ENCODE measurements at places on chromosomes 7 and 10.

GRCh38 chr10:88974446-88975376 lies 15.9 kb upstream of the FAS start:
- DNase-seq: no peak

GRCh38 chr10:132827861-132828539 lies 42.1 kb upstream of the NKX6-2 start:
- no peak for DNase-seq

DNA sequence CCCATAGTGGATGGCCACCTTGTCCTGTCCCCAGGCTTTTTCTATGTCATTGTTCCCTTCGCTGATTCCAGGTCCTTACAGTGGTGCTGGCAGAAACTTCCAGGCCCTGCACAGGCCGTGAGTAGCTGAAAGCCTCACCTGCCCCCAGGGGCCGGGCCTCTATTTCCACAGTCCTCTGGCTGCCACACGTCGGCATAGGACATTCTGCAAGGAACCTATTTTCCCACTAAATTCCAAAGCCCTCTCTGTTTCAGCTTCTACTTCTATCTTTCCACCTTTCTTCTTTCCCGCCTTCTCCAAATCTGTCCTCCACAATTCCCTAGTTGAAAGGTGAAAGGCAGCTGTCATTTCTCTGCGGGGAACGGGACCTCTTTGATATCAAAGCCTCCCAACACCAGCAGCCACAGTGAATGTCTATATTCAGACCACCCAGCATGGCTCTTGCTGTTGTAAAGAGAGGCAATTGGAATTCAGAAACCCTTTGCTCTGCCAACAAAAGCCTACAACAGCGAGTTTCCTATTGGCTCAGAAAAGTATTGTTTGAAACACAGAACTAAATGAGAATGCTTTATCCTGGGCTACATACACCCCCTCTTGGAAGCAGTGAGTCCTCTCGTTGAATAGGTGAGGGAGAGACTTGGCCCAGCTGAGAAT lies 607.7 kb downstream of the GALNT17 start:
- DNase-seq: no peak

DNA sequence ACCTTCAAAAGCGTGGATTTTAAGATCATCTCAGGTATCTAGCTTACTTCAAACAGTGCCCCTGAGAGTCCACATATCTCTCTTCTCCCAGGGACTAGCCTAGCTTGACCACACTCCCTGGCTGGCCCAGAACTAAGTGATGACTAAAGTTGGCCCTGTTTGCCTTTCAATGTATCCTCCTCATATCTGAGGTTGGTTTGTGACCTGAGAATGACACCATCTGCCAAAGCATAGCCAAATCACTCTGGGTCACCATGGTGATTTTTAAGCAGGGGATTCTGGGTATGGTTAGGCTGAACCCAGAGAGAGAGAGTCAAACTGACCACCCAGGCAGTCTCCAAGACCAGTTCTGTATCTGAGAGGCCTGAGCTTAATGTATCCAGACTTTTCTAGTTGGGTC lies 16.2 kb downstream of the CNNM1 start:
- no peak for DNase-seq

GRCh38 chr7:107564553-107565298 lies 955 bp downstream of the DUS4L start:
- peak; percentile 6 for DNase-seq

- no peak for DNase-seq
Measured at GRCh38 chr7:156566812-156567549, 73.6 kb upstream of the RNF32 start.

DNA sequence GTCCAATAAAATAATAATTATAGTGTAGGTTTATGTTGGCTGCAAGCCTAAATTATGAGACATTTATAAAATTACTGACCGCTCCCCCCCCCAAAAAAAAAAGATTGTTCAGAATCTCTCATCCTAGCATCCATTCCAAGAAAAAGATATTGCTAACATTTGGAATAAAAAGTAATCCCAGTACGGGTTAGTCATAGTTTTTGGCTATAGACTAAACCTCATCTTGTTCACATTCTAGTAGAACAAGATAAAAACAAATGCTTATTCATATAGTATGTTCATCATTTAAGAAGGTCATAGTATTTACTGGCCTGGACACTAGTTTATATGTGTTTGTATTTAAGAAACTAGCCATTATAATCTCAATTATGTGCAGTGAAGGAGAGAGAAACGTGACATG lies 44.0 kb downstream of the ADK start:
- no peak for DNase-seq

- DNase-seq: no peak
Measured at GRCh38 chr7:94031865-94032264, 27.7 kb upstream of the BET1 start.

- no peak for DNase-seq
Measured at GRCh38 chr10:84390364-84390763, 62.0 kb downstream of the CCSER2 start.

- no peak for DNase-seq
Measured at GRCh38 chr7:37093257-37093656, 355.4 kb downstream of the ELMO1 start.

- DNase-seq: no peak
Measured at GRCh38 chr10:82091413-82091812, 216.4 kb downstream of the NRG3 start.

- DNase-seq: no peak
Measured at GRCh38 chr7:26549281-26549944, 257.8 kb downstream of the SNX10 start.

DNA sequence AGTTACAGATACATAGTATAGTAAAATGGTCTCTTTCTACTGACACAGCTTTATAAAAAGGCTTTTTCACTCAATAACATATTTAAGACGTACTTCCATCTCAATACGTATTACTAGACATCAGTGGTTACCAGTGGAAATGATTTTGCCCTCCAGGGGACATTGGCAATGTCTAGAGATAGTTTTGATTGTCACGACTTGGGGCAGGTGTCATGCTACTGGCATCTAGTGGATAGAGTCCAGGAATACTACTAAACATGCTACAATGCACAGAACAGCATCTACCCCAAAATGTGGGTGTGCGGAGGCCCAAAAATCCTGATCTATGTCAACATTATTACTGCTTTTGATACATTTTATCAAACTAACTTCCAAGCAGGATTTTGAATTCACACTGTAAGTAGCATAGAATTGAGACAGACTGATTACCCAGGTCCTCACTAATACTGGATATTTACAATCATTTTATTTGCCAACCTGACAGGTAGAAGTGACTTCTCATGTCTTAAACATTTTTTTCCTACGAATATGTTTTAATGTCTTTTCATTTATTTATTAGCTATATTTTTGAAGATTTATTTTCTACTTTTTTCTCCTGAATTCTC lies 53.8 kb downstream of the HGF start:
- no peak for DNase-seq

DNA sequence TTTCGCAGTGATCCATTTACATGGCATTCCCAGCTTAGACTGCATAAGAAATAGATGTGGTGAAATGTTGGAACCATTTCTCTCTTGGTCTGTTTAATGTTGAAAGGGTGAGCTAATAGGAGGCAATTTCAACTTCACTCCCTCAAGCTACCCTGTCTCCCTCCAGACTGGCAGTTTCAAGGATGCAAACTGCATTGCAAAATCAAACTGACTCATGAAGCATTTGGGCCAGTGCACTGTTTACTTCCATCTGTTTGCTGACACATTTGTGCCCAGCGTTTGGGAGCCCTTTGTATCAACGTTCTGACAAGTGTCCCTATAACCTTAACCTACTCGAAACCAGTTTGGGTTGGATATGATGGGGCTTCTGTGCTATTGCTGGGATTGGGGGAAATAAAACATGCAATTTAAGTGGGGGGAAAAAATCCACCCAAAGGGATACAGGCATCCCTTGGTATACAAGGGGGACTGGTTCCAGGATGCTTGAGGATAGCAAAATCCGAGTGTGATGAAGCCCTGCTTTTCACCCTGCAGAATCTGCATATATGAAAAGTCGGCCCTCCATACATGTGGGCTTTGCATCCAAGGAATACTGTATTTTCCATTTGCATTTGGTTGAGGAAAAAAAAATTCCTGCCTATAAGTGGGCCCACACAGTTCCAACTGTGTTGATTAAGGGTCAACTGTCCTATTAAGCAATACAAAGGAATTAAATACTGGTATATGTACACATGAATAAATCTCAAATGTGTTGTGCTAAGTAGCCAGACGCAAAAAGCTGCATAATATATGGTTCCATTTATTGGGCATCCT lies 15.6 kb downstream of the RHEB start:
- peak; percentile 61 for DNase-seq

DNA sequence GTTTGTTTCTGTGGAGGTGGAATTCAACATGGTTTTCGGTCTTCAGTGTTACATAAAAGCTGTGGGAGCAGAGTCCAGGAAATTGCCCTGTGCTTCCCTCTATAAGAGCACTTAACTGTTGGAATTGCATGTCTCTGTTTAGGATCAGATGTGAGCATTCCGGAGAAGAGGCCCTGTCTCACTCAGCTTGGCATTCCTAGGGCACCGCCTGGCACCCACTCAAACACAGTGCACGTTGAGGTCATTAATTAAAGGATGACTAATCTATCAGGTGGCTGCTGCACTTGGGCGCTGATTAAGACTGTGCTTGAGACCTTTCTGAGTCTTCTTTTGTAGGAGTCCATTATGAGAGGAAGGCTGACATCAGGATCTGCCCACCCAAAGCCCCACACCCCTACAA lies 82.8 kb upstream of the VIPR2 start:
- DNase-seq: no peak

DNA sequence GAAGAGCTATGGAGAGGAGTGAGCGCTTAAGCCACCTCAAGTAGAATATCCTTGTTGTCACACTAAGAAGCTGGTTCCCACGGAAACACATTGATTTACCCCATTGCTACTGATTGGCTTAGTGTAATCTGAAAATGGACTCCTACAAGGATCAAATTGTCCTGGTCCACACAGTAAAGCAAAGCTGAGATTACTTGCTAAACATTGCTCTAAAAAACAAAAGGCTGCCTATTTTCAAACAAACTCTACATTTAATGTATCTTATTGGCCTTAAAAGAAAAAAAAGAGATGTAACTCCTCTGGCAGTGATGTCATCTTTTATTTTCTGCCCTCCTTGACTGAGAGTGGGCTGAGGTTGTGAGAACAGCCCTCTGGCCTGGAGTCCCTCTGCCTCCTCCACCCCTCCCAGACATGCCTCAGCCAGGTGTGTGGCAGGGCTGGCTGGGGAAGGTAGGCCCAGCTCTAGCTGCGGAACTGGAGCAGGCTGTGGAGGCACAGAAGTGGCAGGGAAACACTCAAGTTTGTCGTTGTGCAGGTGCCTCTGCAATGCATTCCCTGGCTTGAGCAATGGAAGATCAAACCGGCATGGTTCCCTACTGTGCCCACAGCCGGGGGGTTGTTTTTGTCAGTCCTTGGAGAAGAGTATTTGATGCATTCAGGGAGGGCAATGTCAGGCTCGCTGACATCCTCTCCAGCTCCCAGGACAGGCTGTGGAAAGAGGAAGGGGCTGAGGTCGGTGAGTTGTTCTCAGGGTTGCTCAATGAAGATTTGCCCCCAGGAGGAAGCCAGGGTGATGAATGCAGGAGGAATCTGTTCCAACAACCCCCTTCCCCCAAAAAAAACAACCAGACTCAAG lies 9.1 kb downstream of the KLF6 start:
- peak; percentile 77 for DNase-seq

- DNase-seq: no peak
Measured at GRCh38 chr7:104845557-104845956, 168.4 kb upstream of the KMT2E start.

GRCh38 chr10:105759669-105760068 lies 1118.6 kb downstream of the SORCS3 start:
- no peak for DNase-seq

GRCh38 chr10:129400426-129400825 lies 66.6 kb upstream of the MGMT start:
- no peak for DNase-seq

- DNase-seq: no peak
Measured at GRCh38 chr7:72405871-72406270, 6.3 kb downstream of the CALN1 start.

DNA sequence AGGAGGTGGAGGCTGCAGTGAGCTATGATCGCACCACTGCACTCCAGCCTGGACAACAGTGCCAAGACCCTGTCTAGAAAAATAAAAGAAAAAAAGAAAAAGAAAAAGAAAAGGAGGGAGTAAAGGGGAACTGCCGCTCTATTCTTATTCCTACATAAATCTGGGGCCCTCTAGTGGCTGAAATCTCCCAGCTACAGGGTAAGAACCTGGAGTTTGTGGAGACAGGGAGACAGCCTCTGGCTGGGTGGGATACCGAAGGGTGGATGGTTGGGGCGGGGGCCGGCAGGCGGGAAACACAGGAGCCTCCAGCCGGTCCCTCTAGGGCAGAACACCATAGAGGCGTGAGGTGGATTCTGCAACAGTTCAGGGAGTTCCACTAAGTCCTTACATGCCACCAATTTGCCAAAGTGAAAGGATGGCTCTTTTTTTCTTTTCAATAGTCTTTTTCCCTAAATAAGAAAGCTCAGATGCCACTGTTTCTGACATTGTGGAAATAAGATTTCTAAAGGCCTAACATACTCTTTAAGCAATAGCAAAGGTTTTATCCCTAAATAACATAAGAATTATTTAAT lies 117.3 kb downstream of the SVIL start:
- peak; percentile 5 for DNase-seq

- DNase-seq: no peak
Measured at GRCh38 chr7:25802473-25802872, 349.5 kb upstream of the NFE2L3 start.

- no peak for DNase-seq
Measured at GRCh38 chr10:121352231-121352855, 245.9 kb downstream of the FGFR2 start.

- DNase-seq: no peak
Measured at GRCh38 chr10:123563994-123564393, 102.2 kb upstream of the GPR26 start.

DNA sequence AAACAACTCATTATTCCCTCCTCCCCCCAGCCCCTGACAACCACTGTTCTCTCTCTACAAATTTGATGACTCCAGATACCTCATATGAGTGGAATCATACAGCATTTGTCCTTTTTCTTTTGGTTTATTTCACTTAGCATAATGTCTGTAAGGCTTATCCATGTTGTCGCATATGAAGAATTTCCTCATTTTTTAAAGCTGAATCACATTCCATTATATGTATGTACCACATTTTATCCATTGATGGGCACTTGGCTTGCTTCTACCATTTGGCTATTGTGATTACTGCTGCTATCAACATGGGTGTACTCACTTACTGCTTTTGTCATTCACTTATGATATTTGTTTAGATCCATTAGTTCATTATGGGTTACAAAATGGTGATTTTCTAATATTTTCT lies 112.8 kb downstream of the BUB3 start:
- DNase-seq: no peak

DNA sequence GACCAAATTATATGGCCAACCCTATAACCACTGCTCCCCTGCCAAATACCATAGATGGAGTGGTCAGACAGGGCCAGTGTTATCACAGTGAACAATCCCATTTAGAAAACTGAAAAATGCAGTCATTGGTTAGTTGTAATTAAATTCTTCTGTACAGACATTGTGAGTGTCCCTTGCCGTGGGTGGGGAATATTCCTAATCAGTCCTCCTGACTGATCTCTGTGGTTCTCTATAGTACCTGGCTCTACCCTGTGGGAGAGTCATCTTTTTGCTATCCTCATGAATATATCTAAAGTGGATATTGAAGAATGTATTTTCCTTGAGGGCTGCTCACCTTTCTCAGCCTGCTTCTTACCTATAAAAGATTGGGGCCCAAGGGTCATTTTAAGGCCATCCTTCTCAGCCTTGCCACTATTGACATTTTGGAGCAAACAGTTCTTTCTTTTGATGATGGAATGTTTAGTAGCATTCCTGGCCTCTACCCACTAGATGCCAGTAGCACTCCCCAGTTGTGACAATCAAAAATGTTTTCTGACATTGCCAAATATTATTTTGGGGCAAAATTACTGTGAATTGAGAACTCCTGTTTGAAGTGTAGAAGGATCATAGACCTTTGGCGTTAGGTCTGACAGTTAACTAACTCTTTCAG lies 110.2 kb downstream of the MAPK8 start:
- no peak for DNase-seq

All from CD14-positive monocyte (primary cell).